ENCODE measurements at places on chromosomes 7 and 10.

- peak; percentile 14 for DNase-seq
Measured at GRCh38 chr7:77657427-77658224, 38.6 kb upstream of the RSBN1L start.

- DNase-seq: no peak
Measured at GRCh38 chr7:29342761-29343160, 148.2 kb downstream of the CHN2 start.

GRCh38 chr10:120460186-120460585 is 3.2 kb downstream of the PLPP4 start:
- DNase-seq: no peak

DNA sequence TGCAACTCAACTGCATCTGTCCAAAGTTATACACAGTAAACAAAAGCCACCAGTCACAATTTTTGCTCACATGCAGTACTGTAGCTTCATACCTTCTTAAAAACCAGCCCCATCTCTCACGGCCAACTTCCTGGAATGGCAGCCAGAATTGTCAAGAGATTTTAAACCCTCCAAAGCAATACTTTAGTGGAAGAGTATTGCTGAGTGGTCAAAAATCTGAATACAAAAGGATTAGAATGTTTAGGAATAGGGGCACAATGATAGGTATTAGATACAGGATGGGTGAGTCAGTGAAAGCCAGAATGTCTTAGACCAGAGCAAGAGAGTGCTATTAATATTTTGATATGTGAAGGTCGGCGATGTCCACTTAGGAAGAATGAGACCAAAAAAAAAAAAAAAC is 193.9 kb downstream of the AGMO start:
- no peak for DNase-seq

DNA sequence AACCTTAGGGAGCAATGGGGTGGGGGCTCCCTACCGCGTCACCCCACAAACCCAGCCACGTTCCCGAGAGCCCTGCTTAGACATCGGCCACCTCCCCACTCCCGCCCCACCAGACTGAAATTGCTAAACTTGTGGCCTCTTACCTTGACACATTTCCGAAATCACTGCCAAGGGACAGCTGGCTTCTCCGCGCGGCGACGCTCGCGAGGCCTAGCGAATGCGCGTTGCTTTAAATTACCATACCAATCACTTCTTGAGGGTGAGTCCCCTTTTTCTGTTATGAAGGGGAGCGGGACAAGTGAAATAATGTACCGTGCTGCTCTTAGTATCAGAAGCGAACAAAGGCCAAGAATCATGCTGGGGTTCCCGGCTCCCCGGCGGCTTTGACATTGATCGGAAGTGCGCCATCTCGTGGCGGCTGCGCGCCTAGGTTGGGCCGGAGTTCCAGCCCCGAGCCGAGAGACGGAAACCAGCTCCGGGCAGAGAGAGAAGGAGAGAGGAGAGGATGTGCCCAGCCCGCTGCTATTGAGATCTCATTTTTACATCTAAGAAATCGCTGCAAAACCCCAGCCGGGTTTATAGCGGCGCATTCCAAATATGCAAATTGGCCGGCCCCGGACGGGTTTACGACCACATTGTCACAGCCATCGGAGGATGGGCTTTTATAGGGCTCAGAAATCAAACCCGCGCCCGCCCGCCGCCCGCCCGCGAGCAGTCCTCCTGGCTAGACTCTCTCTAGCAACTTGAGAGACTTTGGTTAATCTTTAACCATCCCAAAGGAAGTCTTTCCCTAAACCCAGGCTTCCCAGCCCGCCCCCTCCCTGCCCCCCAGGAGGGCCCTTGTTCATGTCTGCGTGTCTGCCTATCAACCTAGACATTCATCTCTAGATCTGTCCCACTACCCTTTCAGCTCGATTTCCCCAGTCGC is 5.3 kb downstream of the HOXA11 start:
- DNase-seq: peak; percentile 41

DNA sequence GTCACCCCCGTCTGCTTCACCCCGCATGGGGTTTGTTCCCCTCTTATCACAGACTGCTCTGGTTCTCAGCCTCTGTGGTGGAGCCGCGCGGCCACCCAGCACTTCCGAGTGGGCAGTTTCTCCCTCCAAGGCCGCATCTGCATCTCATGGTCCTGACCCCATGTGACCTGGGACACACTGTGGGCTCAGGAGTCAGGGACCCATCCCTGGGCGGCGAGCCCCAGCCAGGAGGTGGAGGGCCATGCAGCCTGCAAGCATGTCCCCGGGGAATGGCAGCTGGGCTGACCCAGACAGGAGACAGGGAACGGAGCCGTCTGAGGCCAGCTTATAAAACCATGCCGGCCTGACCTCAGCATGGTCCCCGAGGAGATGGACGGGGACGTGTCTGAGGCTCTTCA is 25.2 kb upstream of the TTYH3 start:
- DNase-seq: no peak

DNA sequence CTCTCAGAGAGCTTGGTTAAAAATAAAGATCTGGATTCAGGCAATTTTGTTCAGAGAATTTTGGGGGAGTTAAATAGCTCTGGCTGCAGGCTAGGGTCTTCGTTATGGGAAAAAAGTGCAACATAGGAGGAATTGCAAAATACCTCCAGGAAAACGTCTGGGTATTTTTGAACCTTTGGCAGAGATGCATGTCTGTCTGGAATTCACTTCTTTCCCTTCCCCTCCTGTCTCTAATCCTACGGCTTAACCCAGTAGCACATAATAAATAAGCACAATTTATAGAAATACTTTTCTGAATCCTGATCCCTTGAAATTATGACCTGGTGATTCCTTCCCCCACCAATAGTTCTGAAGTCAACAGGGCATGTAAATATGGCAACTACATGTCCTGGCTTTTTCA is 19.3 kb upstream of the NUP205 start:
- DNase-seq: no peak

DNA sequence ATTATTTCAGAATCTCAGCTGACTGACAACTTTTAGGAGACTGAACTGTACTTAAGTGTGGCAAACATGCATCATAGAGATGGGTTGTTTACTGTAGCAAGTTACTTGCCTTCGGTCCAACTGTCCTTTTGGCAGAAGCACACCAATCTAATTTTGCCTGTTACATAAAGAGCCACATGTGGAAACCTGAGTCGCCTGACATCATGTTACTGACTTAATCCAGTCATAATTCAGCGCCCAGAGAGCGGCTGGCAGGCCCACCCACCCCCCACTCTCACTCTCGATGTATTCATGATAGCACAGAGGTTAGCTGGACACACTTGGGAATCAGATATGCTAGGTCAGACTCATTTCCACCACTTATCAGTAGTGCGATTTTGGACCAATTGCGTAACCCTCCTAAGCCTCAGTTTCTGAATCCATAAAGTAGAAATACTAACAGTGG is 57.3 kb upstream of the CAPZA2 start:
- no peak for DNase-seq

DNA sequence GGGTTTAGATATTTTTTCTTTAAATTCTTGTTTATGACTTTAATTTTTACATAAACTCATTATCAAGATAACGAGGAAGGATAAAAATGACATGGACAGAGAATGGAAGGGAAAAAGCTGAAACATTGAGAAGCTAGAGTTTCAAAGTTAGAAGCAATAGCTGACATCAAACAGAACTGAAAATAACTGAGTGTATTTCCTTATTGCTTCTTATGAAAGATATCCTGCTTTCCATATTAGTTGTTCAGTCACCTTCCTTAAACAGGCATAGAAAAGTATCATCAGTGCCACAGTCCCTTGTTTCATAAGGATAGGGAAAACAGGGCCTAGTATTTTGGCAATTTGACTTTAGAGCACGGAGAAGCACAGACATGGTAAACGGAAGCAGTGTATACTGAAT is 460.5 kb upstream of the GHITM start:
- DNase-seq: no peak

GRCh38 chr7:32916006-32916405 is 24.4 kb upstream of the KBTBD2 start:
- DNase-seq: no peak

- no peak for DNase-seq
Measured at GRCh38 chr10:79487296-79488194, 24.8 kb upstream of the EIF5AL1 start.

GRCh38 chr10:74967911-74968666 is 141.7 kb downstream of the KAT6B start:
- no peak for DNase-seq

- no peak for DNase-seq
Measured at GRCh38 chr7:117645481-117646165, 165.8 kb downstream of the CFTR start.

DNA sequence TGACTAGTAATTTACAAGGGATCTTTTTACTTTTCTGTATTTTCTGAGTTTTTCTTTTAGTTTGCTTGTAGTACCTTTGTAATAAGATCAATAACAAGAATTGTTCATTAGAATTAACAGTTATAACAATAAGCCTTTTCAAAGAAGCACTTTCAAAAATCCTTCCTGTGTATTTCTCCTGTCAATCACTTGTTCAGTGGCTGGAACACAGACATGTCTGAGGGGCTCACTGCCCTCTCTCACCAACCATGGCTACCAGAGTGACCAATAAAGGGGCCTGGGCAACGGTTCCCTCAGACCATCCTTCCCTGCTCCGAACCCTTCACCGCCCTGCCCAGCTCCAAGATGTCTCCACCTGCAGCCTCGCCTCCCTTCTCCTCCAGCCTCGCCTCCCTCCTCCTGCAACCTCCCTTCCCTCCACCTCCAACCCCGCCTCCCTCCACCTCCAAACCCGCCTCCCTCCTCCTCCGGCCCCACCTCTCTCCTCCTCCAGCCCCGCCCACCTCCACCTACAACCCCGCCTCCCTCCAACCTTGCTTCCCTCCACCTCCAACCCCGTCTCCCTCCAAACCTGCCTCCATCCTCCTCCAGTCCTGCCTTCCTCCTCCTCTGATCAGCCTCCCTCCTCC is 353.4 kb downstream of the TNS3 start:
- DNase-seq: no peak

GRCh38 chr10:61323726-61324125 is 129.5 kb downstream of the TMEM26 start:
- DNase-seq: no peak

DNA sequence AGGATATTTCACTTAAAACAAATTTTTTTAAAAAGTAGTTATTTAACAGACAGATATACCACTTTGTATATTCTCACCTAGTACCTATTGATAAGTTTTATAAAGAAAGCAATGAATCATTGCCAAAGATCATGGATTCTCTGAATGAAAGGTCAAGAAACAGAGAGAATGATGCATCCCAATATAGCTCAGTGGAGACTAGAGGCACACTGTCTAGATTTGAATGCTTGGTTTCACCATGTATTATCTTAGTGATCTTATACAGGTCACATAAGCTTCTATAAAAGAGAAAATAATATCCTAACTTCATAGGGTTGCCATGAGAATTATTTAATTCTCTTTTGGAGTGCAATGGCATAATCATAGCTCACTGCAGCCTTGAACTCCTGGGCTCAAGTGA is 87.0 kb upstream of the LRRN3 start:
- no peak for DNase-seq

DNA sequence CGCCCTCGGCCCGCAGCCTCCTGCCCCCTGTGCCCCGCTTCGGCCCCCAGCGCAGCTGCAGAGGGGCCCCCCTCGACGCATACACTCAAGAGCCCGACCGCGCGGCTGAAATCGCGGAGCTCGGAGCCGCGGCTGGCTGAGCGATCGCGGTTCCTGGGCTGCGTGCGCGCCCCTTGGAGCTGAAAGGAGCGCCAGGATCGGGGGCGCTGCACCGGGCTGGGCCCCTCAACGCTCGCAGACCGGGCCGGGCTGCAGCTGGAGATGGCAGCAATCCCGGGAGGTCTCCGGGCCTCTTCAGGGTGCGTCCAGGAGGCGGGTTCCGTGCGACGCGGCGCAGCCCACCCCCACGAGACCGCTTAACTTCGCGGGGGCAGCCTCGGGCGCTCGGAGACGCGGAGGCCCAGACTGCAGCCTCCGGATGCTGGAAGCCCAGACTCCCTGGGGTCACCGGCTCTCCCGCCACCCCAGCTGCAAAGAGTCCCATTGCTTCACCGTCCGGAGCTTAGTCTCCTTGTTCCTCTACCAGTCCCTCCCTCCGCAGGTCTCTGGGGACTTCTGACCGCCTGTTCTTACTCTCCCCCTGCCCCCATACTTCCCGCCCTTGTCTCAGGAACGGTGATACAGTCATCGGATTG is 73.0 kb upstream of the LRRC4 start:
- DNase-seq: no peak

DNA sequence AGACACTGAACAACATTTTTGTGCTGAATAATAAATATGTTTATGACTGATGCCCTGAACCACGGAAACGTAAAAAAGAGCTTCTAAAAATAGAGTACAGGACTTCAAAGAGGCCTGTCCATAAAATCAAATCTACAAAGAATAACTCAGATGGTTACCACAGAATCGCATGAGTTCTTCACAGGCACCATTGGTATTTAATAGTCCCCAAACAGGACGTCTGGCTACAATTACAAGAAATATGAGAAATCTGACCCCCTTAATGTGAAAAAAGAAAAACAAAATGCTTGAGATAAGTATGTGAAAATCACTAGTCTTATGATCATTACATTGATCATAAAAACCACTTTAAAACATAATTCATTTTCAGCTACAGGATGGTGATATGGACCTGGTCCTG is 20.8 kb downstream of the CYTH3 start:
- DNase-seq: no peak

DNA sequence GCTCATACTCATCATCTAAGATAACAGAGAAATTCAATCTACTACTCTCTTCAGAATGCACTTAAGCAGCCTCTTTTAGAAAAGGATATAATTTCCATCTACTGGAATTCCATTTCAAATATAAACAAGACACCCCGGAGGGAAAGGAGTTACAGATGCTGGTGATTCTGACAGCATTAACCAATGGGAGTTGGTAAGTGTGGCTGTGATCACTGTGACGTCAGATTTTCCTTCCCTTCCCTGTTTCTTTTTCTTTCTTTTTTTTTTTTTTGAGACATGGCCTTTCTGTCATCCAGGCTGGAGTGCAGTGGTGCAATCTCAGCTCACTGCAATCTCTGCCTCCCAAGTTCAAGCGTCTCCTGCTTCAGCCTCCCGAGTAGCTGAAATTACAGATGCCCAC is 106.6 kb downstream of the ACTR3B start:
- no peak for DNase-seq

GRCh38 chr7:152543799-152544198 is 108.0 kb upstream of the KMT2C start:
- DNase-seq: no peak

- DNase-seq: no peak
Measured at GRCh38 chr7:47391726-47392125, 190.2 kb downstream of the TNS3 start.

Measured in activated CD4-positive, alpha-beta T cell treated with anti-CD3 and anti-CD28 coated beads for 24 hours (primary cell).